Right atrium auricular region (tissue), 2 donors: ENCODE measurements at places on chromosomes 12 and 14. TPM values are rescaled to one million over a fixed set of nuclear protein-coding genes. Genes with fewer than 3 reads are reported as not detected.

GRCh38 chr14:53840444-53840843 lies 116.2 kb downstream of the BMP4 start:
- no peaks in the 10 kb centered on the region for H3K4me1 ChIP-seq
- DNase-seq = no peak
- H3K36me3 ChIP-seq = no peaks in the 10 kb centered on the region
- H3K4me3 ChIP-seq = no peak overlapping the region
- no peak overlapping the region for H3K27ac ChIP-seq

Gene MDGA2
- total RNA-seq = not detected

- H3K4me3 ChIP-seq = peak overlapping the region; percentile 90
- peak; percentile 59 for DNase-seq
- peak overlapping the region; percentile 93 for H3K27ac ChIP-seq
- H3K27me3 ChIP-seq = no peaks in the 10 kb centered on the region
- H3K4me1 ChIP-seq = no peaks in the 10 kb centered on the region
- peaks cover 6% of the 10 kb centered on the region for H3K36me3 ChIP-seq
Observed at GRCh38 chr12:121400332-121401139, 618 bp downstream of the RNF34 start.

DNA sequence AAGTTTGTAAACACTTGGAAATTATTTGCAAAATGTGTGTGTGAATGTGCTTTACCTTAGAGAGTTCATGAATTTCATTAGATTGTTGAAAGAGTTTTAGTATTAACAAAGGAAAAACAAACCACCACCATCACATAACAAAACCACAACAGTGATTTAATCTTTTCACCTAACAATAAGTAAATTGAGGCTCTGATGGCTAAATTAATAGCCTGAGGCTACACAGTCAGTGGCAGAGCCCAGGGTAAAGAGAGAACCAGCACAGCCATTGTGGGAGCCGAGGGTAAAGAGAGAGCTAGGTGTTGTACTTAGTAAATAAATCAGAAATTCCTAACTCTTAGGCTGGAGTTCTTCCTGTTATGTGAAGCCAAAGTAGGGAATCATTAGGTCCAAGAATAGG lies 51.2 kb upstream of the CAPRIN2 start:
- no peaks in the 10 kb centered on the region for H3K4me1 ChIP-seq
- no peak overlapping the region for H3K27ac ChIP-seq
- DNase-seq = no peak
- H3K36me3 ChIP-seq = no peaks in the 10 kb centered on the region
- H3K4me3 ChIP-seq = no peak overlapping the region

GRCh38 chr12:116693286-116694227 lies 44.3 kb downstream of the SPRING1 start:
- no peak overlapping the region for H3K27ac ChIP-seq
- no peaks in the 10 kb centered on the region for H3K36me3 ChIP-seq
- H3K4me1 ChIP-seq = no peaks in the 10 kb centered on the region
- H3K27me3 ChIP-seq = peaks cover 2% of the 10 kb centered on the region
- H3K4me3 ChIP-seq = peak overlapping the region; percentile 38
